ENCODE measurements at places on chromosomes 12 and 14.

GRCh38 chr14:100109594-100109955 is 44.4 kb downstream of the EVL start:
- DNase-seq: no peak

DNA sequence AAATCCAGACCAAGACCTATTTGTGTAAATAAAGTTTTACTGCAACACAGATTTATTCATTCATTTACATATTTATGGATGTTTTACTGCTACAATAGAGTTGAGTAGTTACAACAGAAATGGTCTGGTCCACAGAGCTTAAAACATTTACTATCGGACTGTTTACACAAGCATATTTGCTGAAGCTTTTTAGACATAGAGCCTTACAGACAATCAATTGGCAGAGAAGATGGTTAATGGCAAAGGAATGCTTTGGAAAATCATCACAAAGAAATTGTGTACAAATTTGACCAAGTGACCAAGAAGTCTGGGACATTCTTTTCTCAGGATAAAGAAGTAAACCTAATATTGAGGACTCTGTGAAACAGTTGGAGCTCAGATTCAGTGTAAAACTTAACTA is 504.3 kb downstream of the SLC16A7 start:
- DNase-seq: no peak

DNA sequence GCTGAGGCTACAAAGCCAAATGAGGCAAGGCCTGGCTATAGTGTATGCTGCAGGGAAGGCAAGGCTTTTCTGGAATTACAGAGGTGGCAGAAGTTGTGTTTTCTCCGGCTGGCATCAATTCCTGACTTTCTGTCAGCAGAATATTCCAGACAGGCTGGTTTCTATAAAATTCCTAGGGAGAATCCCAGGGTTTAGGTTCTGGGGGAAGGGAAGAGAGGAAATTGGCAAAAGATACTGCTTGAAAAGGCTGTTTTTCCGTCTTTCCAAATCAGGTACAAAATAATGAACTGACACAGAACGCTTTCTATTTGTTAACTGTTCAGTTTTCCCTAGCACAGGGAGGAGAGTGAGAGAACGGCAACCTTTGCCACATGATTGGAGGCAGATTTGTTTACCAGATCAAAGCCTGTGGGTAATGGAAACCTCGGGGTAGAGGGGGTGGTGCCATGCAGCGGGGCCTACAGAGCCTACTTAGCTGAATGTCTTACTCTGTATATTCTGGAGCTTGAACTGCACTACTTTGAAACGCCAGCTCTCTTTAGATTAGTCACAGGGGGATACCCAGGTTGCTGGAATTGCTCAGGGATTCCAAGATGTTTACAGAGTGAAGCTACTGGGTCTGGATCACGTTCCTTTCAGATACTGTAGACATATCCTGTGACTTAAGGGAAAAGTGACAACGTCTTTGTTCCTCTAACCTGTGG is 65.8 kb upstream of the DACT1 start:
- peak; percentile 44 for DNase-seq

DNA sequence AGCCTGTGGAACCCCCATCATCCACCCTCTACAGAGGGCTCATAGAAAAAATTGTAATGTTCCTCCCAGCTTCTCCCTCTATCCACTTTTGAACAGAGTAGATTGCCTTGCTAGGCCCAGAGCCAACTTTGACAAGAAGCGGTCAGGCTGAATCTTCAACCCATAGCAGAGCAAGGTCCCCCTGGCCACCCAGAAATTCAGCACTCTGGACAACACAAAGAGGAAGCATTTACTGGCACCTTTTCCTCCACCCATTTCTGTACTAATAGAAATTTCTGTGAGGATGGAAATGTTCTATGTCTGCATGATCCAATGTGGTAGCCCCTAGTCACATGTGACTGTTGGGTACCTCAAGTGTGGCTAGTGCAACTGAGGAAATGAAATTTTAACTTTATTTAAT is 42.7 kb upstream of the OXA1L start:
- no peak for DNase-seq

- no peak for DNase-seq
Observed at GRCh38 chr14:39406560-39406959, 25.7 kb downstream of the FBXO33 start.

- DNase-seq: no peak
Observed at GRCh38 chr14:60649875-60650372, 647 bp upstream of the SIX1 start.

GRCh38 chr12:119692410-119692809 is 24.5 kb downstream of the PRKAB1 start:
- no peak for DNase-seq

GRCh38 chr14:76510181-76510580 is 134.2 kb downstream of the ESRRB start:
- DNase-seq: no peak

DNA sequence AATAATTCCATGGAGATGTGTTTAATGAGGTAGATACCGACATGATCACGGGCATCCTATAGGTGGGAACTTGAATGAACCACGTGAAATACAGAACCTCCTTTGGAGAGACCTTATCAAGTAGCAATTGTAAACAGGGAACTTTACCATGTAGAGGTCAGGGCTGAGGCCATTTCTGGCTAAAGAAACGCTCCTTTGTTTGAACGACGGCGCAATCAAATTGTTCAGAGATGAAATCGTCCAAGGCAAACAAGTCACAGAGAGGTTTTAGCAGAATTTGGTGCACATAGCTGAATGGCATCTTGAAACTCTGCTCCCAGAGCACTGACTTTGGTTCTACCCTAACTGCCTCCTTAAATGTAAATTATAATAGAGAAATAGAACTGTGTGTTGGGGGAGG is 9.8 kb downstream of the PRIMA1 start:
- DNase-seq: no peak

GRCh38 chr12:54162741-54163140 is 26.0 kb downstream of the SMUG1 start:
- DNase-seq: no peak

- DNase-seq: no peak
Observed at GRCh38 chr14:71190770-71191374, 283.6 kb downstream of the PCNX1 start.

GRCh38 chr14:50344116-50344775 is 32.1 kb downstream of the DMAC2L start:
- no peak for DNase-seq

- no peak for DNase-seq
Observed at GRCh38 chr12:80902711-80903110, 35.0 kb downstream of the LIN7A start.

GRCh38 chr12:69096669-69097335 is 142.6 kb upstream of the CPSF6 start:
- no peak for DNase-seq

- peak; percentile 74 for DNase-seq
Observed at GRCh38 chr12:124898200-124898922, 16.1 kb downstream of the UBC start.
